GM12864 (cell line): ENCODE measurements at places on chromosomes 1 and 21.

DNA sequence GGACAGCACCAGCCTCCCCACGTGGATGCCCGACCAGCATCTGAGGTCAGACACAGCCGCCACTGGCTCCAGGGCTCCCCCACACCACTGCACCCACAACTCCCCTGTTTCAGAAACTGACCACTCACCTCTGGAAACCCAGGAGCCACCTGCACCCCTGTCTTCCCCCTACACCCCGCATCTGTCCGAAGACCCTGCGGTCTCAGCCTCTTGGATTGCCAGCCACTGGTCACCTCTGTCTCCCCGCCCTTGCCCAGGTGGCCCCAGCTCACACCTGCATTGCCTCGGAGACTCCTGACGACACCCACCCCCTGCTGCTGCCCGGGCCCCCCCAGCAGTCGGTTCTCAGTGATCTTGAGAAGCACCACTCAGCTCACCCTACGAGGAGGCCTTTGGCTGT is 21.3 kb upstream of the NPHP4 start:
- no peak for DNase-seq

- DNase-seq, result no peak
These were observed 4.2 kb downstream of the MPZL1 start for GRCh38 chr1:167726008-167726407.

GRCh38 chr1:9239622-9240401 is 5.2 kb downstream of the H6PD start:
- no peak for DNase-seq

DNA sequence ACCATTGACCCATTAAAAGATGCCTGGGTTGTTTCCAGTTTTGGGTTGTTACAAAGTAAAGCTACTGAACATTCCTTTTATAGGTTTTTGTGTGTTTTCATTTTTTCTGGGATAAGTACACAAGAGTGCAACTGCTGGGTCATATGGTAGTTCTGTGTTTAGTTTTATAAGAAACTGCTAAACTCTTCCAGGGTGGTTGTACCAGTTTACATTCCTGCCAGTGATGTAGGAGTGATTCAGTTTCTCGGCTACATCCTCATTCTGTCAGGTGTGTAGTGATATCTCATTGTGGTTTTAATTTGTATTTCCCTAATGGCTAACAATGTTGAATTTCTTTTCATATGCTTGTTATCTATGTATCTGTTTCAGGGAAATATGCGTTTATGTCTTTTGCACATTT is 58.5 kb upstream of the DNAJC6 start:
- DNase-seq, result no peak

DNA sequence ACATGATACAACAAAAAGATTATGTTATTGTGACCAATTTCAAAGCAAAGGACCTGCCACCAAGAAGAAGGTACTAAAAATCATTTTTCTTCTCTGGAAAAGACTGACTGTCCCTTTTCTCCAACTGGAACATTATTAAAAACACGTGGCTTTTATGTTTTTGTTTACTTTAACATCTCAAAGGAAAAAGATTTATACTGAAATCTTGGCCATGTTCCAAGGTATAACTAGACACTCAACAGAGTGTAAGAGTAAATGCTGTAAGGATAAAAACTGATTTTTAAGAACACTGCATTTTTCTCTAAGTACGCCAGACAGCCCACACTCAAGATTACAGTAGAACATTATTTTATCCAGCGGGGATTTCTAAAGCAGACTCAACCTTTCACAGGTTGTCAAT is 62.1 kb downstream of the BRWD1 start:
- DNase-seq, result no peak

DNA sequence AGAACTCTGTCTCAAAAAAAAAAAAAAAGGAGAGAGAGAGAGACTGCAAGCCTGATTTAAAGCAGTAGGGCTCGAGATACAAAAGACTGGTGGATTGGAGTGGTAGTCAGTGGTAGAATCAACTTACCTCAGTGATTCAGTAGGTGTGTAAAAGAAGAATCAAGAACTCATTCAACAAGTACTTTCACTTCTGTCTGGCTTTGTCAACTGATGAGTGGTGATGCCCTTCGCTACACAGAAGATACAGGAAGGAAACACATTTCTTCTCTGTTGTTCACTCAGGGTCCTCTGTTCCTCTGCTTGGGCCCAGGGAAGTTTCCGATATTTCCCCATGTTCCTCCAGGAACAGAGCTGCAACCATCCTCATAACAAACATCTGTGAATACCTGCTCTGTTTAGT is 68.6 kb upstream of the COG2 start:
- DNase-seq, result no peak

- no peak for DNase-seq
These were observed 67.0 kb downstream of the ARHGEF16 start for GRCh38 chr1:3521426-3521825.

DNA sequence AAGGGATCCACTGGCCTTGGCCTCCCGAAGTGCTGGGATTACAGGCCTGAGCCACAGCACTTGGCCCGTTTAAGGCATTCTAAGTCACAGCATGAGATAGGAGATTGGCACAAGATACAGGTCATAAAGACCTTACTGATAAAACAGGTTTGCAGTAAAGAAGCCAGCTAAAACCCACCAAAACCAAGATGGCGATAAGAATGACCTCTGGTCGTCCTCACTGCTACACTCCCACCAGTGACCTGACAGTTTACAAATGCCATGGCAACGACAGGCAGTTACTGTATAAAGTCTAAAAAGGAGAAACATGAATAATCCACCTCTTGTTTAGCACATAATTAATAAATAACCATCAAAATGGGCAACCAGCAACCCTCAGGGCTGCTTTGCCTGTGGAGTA is 33.3 kb upstream of the RCC2 start:
- DNase-seq, result no peak

GRCh38 chr1:96487394-96487793 is 234.2 kb upstream of the PTBP2 start:
- DNase-seq, result no peak

- DNase-seq, result no peak
These were observed 448.5 kb downstream of the NUF2 start for GRCh38 chr1:163770265-163770664.

- DNase-seq, result no peak
These were observed 25.3 kb downstream of the SMYD2 start for GRCh38 chr1:214306269-214306668.

DNA sequence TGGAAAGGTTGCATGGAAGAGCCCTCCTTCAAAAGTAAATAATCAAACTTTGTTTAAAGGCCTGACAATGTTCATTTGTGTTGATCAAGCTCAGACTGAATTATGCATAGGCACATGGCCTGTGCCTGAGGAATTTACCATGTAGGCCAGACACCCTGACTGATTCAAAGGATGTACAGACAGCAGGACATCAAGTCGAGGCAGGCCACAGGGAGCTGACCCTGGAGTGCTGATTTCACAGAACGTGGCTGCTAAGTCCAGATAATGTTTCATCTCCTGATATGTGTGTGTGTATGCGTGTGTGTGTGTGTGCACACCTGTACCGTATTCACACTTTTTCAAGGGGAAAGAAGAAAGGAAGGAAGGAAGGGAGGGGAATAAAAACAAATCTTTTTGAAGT is 34.1 kb downstream of the NAV1 start:
- DNase-seq, result no peak

DNA sequence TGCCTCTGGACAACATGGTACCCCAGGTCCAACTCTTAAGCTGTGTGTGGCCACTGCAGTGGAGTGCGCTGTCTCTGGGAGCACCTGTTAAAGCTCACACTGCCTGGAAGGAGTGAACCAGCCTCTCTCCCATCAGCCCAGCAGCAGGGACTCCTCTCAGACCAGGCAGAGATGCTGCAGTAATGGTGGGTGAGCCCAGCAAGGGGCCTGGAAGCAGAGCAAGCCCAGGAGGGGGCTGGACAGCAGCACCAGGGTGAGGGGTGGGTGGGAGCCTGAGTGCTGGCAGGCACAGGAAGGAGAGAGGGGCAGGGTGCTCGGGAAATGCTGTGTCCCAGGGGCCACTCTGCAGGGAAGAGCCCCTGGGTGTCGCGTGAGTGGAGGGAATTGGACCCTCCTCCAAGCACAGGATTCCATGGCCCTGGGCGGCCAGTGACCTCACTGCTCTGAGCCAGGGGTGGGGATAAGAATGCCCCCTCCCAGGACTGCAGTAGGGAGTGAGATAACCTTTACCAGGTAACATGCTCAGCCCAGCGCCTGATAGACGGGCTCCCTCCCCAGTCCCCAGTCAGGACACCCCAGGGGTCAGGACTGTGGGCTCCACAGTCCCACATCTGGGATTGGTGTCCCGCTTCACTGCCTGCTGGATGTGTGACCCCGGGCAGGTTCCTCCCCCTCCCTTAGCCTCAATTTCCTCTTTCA is 313.1 kb downstream of the MATN1 start:
- DNase-seq, result no peak

DNA sequence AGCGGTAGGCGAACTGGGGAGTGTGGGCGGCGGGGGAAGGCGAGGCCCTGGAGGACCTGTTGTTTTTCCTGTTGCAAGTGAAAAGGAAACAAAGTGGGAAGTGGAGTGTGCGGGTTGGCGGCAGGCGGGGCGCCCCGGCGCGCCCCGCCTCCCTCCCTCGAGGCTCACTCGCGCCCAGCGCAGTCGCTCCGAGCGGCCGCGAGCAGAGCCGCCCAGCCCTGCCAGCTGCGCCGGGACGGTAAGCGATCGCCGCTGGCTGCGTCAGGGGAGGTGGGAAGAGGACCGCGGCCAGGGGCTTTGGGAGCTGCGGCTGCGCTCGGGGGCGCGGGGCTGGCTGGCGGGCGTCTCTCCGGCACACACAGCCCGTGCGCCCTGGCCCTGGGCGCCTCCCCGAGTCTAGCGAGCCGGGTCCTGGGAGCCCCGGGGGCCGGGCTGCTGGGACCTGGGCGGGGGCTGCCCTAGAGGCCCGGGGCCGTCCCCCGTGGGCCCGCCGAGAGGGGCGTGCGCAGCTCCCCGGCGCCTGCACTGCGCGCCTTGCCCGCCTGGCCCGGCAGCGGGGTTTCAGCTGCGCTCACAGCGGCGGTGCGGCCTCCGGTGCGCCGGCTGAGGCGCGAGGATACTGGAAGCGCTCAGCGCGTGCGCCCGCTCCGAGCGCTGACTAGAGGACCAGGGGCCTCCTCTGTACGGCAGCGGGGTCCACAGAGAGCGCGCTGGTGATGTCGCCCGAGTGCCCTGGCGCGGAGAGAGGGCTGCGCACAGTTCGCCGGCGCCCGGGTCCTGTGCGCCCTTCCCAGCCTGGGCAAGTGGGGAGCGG is at the start of gene PIK3CD:
Gene PIK3CD (plus strand): TSS at position 167 of the 814 bp plus-strand sequence. CDS start 58,725 bp downstream, outside the sequence.
- no peak for DNase-seq

GRCh38 chr21:32378956-32379355 is 13.9 kb downstream of the URB1 start:
- no peak for DNase-seq

DNA sequence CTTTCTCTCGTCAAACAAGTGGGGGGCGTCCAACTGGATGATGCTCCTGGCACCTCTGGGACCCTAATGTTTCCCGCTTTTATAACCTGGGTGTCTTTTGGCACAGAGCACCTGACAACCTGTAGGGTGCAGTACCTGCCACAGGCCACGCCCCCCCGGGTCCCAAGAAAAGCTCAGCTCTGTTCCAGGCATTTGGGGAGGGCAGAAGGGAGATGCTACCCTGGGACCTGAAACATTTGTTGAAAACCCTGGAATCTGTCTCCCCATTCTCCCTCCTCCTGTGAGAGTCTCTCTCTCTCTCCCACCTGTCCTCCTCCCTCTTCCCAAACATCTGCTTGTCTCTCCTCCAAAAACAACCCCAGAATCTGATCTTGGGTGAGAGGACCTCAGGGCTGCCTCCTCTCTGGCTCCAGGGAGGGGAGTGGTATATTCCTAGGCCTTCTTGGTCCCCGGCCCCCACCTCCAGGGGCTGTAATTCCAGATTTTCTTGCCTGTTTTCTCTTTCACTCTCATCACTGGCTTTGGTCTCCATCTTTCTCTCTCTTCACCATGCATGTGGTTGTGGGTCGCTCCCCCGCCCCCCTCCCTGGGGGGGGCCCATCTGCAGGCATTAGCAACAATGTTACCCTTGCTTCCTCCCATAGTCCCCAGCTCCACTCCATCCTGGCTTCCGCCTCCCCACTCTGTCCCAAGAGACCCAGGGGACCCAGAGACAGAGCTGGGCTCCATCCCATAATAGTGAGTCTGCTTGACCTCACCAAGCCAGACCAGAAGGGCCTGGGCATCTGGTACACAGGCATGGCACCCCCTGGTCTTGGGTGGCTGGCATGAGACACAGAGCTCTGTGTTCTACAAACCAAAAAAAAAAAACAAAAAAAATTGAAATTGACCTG is 4.1 kb downstream of the AHDC1 start:
- no peak for DNase-seq

GRCh38 chr1:178065250-178065649 is 28.7 kb upstream of the RASAL2 start:
- DNase-seq, result no peak

DNA sequence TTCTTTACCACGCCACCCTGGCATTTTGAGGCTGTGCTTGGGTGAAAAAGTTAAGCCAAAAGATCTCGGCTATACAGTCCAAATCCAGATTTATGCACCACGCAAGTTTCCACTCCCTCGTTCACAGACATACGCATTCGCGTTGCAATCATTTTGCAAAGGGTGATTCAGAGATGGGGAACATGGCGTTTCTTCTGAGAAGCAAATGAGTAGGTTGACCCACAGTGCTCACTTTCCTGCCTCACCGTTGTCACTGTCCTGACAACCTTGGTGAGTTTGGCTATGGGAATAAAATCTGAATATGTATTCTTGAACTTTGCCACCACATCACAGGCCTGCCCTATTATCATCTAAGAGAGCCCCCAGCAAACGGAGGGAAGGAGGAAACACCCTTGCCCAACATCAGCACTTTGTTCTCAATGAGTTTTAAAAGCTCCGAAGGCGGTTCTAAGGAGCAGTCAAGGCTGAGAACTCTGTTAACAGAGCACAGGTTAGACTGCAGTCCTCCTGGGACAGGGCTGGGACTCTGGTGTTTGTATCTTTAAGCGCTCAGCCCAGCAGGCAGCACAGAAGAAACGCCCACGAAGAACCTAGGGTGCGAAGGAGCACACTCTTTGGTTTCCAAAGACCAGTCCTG is 86.4 kb downstream of the RUNX1 start:
- DNase-seq, result no peak

GRCh38 chr1:205626216-205626615 is 5.6 kb downstream of the ELK4 start:
- no peak for DNase-seq

DNA sequence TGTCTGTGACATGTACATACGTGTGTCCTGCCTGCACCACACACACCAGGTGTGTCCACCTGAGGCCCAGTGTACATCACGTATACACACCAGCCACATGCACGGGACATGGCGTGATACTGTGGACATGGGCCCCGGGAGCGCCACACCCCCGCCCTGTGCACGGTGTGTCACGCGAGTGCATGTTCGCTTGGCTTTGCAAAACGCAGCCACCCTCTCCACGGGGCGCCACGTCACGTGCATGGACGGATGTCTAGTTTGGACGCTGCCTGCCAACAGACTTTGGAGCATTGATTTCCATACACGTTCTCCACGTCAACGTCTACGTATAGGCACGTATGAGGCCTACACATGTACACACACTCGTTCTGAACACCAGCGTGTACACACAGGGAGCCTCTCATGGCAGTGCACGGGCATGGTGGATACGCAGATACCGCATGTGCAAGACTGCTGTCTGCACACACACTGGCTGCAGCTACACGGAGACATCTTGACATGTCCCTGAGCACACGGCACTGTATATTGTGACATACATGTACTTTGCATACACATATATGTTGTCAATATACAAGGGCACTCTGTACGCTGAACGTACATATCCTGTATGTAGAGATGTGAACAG is 2.7 kb downstream of the TMEM240 start:
- no peak for DNase-seq
